ENCODE measurements at places on chromosomes 1 and 21.

DNA sequence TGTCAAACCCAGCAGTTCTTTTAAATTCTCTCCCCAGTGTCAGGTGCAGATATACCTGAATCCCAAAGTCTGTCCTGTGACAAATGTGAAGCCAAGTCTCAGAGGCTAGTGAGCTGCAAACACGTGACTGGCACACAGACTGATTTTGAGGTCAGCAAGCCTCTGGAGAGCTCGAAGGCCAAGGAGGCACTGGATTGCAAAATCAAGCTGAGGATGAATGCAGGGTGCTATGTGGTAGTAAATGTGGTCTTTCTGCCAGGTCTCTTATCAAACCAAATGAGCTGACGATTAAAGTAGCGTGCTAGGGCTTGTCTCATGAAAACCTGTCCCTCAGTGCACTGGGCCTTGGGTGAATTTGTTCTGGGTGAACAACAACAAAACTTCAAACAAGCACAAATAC, 20.6 kb downstream of the GPR3 start:
- no peak for DNase-seq

DNA sequence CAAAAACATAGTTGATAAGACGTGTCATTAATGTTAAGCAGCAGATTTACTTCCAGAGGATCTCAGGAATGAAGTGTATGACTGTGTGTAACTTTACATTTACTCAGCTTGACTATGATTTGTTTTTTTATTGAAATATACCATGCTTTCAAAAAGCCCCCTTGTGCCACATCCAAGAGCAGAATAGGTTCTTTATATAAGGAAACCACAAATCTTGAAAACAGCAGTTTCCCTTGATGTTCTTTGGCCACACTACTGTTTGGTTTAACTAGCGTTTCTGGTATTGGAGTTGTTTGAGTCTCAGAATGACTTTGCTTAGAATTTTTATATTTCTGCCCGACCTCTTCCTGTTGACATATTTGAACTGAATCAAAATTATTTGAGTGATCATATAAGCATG, 25.0 kb downstream of the LRRC8C start:
- no peak for DNase-seq

DNA sequence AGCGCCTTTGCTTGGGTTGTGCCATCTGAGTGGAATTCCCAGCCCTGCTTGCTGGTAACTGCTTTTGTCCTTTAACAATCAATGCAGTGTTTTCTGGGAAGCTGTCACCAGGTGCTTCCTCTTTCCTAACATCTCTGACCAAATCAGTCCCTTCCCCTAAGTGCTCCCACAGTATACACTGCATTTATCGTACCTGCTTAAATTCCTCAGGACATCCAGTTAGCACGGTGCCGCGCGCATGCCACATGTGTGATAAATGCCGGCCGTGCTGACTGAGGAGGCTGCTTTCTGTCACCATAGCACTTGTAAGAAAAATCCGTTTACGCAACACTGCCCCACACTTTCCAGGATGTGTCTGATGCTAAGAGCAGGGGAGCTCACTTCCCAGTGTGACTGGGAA, 115.4 kb downstream of the BCAR3 start:
- no peak for DNase-seq

DNA sequence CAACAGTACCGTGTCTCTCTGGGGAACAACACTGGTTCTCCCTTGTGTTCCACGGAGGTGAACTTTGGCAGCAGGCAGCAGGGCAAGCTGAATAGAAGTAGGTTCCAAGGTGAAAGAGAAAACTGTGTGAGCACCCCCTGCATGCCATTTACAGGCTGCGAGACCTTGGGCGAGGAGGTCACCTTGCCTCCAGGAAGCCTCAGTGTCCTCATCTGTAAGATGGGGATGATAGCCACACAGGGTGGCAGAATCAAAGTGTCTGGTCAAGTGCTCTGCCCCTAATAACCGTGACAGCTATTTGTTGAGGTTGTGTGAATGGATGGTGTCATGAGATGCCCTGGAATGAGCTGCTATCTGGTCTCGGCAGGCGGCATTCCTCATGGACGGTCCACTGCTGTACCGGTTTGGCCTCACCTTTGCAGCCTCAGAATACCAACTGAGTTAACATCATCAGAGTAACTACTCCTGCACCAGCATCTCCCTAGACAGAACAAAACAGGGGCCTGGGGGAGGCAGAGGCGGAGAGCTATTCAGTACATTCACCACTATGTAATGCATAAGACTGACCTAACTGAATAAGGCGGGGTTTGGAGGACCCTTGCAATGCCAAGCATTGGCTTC, 7.4 kb upstream of the KLHDC7A start:
- no peak for DNase-seq

DNA sequence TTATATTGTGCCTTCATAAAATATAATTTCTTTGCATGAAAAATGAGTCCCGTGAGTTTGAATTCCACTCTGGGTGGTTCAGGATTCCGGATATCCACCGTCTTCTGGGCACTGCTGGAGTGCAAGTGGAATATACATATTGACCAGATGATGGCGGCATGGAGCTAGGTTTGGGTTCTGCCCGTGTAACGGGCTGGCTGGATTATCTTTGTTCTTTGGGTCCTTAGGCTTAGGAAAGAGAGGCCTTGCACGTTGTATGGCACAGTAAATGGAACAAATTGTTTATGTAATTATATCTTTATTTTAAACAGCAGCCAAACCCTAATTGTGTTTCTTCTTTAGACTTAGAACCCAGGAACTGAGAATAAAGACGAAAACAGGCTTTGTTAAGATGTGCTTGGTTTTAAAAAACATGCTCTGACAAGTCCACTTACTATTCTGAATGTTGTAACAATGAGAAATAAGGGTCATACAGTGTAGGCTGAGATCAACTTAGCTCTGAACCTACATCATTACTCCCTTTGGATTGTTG, 13.5 kb upstream of the ACBD6 start:
- DNase-seq: no peak

DNA sequence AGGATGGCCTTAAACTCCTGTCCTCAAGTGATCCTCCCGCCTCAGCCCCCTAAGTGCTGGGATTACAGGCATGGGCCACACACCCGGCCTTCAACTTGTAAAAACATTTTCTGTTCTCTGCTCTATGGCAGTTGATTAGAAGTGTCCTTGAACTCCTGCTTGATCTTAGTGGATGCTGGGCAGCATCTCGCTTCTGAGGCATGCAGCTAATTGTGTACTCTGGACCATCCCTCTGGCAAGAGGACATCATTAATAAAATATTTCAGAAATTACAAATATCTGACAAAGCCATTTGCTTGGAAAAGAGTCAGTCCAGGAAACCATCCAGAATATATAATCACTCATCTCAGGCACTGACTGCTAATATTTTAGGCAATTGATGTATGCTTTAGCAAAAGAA, 8.1 kb downstream of the NGF start:
- DNase-seq: no peak

DNA sequence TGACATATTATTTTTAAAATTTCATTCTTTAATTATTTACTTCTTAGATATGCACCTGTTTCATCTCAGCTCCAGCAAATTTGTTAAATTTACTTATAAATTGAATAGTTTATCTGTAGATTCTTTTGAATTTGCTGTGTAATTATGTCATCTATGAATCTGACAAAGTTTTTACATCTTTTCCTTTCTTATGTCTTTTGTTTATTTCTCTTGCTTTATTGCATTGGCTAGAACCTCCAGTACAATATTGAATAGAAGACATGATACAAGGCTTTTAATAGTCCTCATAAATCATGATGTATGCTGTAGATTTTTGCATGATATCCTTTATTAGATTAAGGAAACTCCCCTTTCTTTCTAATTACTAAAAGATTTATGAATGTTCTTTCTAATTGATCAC, 20.8 kb downstream of the CR1 start:
- no peak for DNase-seq

DNA sequence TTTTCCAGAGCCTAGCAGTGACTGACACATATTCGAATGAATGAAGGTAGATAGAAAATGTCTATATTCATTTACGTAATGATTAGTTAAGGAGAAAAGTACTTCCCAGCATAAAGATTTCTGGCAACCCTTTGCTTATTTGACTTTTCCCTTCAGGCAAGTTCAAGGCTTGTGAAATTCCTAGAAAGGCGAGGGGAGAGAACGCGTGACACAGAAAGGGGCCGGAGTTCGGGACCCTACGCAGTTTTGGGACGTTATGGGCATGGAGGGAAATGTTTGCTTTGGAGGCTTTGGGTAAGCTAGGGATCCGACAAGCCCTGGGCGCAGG, 472 bp upstream of the USP25 start:
- DNase-seq: no peak

DNA sequence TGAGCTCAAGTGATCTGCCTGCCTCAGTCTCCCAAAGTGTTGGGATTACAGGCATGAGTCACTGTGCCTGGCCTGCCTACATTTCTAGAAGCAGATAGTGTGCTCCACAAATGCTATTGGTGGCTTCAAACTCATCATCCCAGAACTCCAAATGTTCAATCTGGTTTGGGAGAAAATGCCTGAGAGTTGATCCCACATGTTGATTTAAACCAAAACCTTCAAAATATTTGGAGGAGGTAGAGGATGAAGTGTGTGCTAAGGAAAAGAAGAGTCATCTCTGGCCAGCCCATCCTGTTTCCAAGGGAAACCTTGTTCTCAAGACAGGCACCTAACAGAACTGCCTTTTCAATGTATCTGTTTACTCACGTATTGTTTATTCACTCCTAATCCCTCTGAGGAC, 55.4 kb upstream of the GRHL3 start:
- no peak for DNase-seq

GRCh38 chr1:227729144-227729880, 5.8 kb downstream of the JMJD4 start:
- no peak for DNase-seq

DNA sequence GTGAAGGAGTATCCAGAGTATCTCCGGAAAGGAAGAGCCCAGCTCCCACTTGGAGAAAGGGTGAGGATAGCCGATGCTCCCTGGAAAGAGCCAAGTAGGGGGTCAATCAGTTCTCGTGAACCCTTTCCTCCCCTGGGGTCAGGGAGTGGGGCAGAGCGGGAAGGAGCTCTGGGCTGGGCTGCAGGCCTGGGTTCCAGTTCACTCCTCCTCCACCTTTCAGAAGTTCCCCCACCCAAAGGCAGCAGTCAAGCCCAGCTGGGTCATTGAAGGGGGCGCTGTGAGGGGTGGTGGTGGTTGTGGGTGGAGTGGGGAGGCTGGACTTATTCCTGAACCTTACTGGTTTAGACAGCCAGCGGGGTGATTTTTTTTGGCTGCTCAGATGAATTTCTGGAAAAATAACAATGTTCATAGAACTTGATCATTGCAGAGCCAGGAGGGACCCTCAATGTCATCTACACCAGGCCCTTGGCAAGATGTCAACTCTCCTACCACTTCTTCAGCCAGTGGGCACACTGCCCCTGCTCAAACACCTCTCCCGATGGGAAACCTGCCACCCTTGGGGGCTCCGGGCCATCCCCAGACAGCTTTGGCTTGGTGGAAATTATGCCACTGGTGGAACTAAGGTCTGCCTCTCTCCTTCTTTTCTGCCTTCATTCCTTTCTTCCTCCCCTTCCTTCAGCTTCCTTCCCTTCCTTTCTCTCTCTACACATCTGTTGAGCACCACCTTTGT, 235.8 kb downstream of the TRABD2B start:
- no peak for DNase-seq
